ENCODE measurements at places on chromosomes 12 and 14. TPM values are rescaled to one million over a fixed set of nuclear protein-coding genes. Genes with fewer than 3 reads are reported as not detected.

GRCh38 chr14:95204705-95205104 lies 47.4 kb upstream of the DICER1 start:
- no peak for DNase-seq

- no peak for DNase-seq
Measured at GRCh38 chr12:94594443-94594825, 55.9 kb downstream of the TMCC3 start.

- no peak for DNase-seq
Measured at GRCh38 chr12:2856051-2856450, 788 bp downstream of the TEX52 start.

- DNase-seq = peak; percentile 55
Measured at GRCh38 chr12:51028126-51028812, 2.1 kb upstream of the SLC11A2 start.

DNA sequence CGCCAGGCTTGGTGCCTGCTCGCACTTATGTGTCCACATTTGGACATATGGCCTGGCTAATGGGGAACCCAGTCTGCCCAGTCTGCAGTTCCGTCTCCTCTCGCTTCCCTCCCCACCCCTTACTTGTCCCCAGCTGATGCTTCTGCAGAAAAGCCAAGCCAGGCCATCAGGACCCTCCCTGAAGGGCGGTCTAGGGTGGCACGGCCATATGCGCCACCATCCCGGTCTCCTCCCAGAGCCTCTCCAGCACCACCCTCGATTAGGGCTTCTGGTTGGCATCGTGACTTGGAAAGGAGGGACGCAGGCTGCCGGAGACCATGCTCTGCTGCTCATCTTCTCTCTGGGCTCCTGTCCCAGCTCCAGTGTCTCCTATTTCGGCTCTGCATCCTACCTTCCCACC lies 54.6 kb downstream of the CALM1 start:
- DNase-seq = no peak

The VRTN gene
- total RNA-seq = not detected

- DNase-seq = no peak
Measured at GRCh38 chr12:69161829-69162228, 77.5 kb upstream of the CPSF6 start.

The CD27 gene
- total RNA-seq = not detected

The PTCSC3 gene
- total RNA-seq = not detected

DNA sequence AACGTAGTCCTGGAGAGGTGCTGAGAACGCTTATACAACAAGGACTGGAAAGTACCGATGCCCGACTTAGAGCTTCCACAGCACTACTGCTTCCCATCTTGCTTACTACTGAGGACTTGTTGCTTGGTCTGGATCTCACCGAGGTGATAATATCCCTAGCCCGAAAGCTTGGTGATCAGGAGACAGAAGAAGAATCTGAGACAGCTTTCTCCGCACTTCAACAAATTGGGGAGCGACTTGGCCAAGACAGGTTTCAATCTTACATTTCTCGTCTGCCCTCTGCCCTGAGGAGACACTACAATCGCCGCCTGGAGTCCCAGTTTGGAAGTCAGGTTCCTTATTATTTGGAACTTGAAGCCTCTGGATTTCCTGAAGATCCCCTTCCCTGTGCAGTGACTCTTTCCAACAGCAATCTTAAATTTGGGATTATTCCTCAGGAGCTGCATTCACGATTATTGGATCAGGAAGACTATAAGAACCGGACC lies 1.1 kb downstream of the TOGARAM1 start:
- DNase-seq = no peak

- DNase-seq = no peak
Measured at GRCh38 chr12:12210983-12211382, 55.9 kb downstream of the LRP6 start.

- peak; percentile 94 for DNase-seq
Measured at GRCh38 chr14:52553671-52554575, 1.3 kb downstream of the GPR137C start.

DNA sequence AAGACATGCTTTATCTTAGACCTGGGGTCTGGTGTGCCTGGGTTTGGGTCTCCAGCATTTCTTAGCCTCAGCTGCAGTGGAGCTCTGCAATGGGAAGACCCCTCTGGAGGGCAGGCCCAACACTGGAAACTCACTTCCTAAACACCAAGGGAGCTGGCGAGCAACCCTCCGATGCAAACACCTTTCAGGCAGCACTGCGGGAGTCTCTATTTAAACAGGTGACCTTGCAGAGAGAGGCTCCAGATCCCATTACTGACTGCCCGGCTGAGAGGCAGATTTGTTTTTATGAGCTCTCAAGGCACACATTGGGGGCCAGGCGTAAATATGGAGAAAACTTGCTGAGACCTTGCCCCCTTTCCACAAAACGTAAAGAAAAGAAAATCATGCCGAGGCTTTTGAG lies 195.5 kb downstream of the PAX9 start:
- no peak for DNase-seq

The BCL11B gene
- total RNA-seq = 0.67 TPM

DNA sequence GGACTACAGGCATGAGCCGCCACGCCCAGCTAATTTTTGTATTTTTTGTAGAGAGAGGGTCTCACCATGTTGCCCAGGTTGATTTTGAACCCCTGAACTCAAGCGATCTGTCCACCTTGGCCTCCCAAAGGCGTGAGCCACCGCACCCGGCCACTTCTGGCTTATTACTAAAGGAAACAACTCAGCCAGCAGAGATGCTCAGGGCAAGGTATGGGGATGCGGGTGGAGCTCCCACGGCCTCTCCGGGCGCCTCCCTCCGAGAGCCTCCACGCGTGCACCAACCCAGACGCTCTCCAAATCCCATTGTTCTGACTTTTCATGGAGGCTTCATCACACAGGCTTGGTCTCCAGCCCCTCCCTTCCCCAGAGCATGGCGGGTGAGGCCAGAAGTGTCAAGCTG lies 6.1 kb upstream of the GPR132 start:
- DNase-seq = no peak

The PZP gene
- 0.61 TPM for total RNA-seq

- no peak for DNase-seq
Measured at GRCh38 chr12:131833288-131833895, 5.2 kb downstream of the MMP17 start.

GRCh38 chr12:57012600-57013465 lies 3.5 kb downstream of the TAC3 start:
- peak; percentile 81 for DNase-seq

The NCKAP5L gene
- 44.3 TPM for total RNA-seq

- DNase-seq = no peak
Measured at GRCh38 chr12:85803231-85803630, 33.0 kb downstream of the RASSF9 start.

DNA sequence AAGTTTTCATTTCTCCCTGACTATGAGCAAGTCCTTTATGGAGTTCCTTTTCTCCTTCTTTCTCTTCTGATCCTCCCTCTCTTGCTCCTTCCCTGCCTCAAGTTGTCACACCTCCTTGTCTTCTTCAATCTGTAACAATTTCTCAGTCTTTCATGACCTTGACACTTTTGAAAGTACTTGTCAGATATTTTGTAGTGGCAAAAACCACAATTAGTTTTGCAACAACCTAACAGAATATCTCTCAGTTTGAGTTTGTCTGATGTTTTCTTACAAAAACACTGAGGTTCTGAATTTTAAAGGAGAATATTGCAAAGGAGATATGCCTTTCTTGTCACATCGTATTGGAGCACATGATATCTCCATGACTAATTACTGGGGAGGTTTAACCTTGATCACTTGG lies 4.1 kb upstream of the CRADD start:
- no peak for DNase-seq

The FSCB gene
- total RNA-seq = not detected

The TAS2R7 gene
- not detected for total RNA-seq

DNA sequence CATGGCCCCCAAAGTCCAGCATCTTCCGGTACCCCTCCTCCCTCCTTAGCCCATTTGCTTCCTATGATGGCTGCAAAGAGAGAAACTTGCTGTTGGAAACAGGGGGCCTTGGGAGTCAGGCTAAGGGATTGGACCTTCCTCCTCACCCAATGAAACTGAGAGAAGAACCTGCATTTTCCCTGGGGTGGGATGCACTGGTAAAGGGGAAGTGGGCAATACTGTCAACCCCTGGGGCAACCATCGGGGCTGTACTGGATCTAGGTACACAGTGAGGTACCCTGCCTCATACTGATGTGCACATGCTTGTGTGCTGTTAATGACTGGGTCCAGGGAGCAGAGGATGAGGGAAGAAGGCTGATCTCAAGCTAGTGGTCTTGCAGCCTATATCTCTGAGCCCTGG lies 11.0 kb upstream of the JPH4 start:
- no peak for DNase-seq

- DNase-seq = no peak
Measured at GRCh38 chr12:119012179-119012578, 30.8 kb downstream of the SRRM4 start.

The BTBD6 gene
- 89.7 TPM for total RNA-seq

GRCh38 chr12:113050795-113051194 lies 5.7 kb upstream of the DTX1 start:
- DNase-seq = no peak

- no peak for DNase-seq
Measured at GRCh38 chr14:63611078-63611477, 30.6 kb downstream of the WDR89 start.

DNA sequence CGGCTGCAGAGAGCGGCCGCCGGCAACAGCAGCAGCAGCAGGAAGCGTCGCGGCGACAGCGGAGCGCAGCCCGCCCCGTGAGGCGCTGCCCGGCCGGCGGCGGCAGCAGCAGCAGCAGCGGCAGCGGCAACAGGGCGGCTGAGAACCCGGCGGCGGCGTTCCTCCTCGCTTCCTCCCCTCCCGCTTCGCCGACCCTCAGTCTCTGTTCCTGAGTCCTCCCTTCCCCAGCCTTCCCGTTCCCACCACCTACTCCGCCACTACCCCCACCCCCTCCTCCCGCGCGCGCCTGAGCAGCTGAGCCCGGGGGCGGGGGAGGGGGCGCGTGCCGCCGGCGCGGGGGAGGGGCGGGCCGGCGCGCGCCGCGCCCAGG lies 310 bp downstream of the BICDL1 start:
- no peak for DNase-seq

- DNase-seq = no peak
Measured at GRCh38 chr14:65170768-65171507, 68.6 kb upstream of the MAX start.

GRCh38 chr12:44537354-44537753 lies 338.8 kb downstream of the NELL2 start:
- no peak for DNase-seq

GRCh38 chr12:125983784-125984500 lies 918.7 kb downstream of the AACS start:
- DNase-seq = no peak

GRCh38 chr12:59850268-59850667 lies 254.4 kb downstream of the SLC16A7 start:
- DNase-seq = no peak

DNA sequence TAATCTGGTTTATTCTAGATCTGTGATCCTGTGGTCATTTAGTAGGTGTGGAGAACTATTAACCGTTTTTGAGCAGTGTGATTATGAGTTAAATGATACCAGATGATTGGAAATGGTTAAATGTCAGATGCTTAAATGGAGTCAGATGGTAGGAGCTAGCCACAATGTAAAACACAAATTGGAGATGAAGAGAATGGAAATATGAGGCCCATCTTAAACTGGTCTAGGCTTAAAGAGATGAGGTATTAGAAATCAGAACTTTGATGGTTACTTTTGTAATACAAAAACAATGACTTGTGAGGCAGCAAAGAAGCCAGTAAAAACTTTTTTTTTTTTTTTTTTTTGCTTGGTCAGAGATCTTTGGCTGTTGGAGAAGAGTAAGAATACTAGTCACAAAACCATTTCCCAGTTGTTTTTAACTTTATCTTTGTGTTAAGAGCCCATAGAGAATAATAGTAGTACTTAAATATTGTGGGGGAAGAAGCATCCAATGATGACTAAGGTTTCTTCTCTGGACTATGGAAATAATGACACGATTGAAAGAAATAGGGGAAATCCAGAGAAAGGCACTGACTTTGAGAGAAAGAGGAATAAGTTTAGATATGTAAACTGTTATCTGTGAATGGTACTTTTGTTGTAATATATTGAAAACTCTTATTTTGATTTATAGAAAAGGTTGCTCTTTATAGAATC lies 95.9 kb downstream of the WNK1 start:
- no peak for DNase-seq

DNA sequence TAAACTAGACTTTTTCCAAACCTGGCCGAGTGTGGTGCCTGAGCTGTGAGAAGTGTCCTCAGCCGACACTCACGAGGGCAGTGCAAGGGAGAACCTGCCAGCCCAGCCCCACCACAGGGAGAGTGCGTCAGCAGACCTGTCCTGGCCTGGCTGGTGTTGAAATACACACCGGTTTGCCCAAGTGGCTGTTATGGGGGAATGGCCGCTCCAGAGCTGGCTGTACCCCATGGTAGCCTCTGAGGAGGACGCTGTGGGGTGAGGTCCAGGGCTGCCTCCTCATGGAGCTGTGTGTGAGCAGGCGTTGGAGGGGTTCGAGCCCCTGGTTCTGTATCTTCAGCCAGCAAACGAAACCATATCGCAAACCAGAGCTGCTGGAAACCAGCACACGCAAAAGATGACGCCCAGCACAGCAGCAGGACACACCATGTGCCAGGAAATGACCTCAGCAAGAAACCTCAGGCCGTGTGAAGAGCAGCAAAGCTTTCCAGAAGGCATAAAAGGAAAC lies 9.4 kb downstream of the ANKRD9 start:
- DNase-seq = no peak

DNA sequence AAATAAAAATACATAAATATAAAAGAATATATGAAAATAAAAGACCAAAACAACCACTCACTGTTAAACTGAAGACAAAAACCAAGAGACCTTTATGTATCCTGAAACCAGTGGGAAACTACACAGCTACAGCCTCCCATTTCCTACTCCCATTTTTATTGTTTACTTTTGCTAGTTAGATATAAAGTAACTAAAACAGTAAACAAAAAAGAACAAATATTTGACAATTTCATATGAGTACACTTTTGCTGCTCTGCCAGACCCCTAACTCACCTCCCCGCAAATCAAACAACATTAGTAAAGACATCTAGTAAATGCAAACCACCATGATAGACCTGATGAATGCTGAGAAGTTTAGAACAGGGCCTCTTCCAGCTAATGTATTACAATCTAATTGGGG lies 97.1 kb downstream of the BCL2L14 start:
- no peak for DNase-seq

DNA sequence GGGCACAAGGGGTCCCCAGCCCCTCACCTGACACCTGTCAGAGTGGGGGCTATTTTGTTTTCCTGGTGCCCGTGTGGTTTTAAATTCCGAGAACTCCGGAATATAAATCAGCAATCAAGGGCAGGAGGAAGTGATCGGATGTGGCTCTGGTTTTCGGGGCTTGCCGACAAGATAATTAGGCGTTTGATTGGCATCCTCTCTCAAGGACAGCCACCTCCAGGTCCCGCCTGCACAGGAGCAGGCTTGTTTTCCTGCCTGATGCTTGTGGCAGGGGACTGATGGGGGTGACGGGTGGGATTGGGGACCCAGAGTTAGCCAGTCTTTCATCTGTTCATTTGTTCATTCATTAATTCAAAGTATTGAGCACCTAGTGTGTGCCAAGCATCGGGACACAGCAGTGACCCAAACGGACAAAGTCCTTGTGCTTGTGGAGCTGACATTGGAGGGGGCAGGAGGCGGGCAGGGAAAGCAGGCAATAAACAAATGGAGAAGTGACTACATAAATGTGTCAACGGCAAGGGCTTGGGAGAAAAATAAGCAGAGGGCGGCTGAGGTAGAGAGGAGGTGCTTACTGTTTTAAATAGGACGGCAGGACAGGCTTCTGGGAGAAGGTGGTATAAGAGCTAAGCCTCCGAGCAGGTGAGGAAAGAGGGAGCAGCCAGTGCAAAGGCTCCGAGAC lies 166.5 kb downstream of the PHETA1 start:
- no peak for DNase-seq

- DNase-seq = no peak
Measured at GRCh38 chr12:25459541-25459951, 93.5 kb downstream of the LMNTD1 start.

The EFS gene
- 15.5 TPM for total RNA-seq

All from mesenteric fat pad (tissue), 1 donor.